ENCODE measurements at places on chromosomes 5 and 9.
A peak's percentile ranks its signal among the peaks of the same experiment; 100 is the strongest.

DNA sequence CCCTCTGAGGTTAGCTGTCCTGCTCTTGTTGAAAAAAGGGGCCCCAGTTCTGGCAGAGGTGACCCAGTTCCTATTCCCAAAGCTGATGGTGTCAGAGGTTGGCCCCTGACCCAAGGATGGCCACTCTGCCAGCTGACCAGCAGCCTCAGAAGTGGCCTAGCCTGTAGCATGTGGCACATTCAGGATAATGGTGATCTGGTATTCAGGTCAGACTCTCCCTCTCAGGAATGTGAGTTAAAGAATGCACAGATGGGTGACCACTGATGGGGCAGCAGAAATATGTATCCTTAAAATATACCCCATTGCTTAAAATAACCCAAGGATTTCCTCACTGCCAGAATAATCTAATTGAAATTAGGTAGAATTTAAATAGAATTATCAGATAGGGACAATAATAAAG is 369.2 kb downstream of the SEMA5A start:
- DNase-seq, result no peak

DNA sequence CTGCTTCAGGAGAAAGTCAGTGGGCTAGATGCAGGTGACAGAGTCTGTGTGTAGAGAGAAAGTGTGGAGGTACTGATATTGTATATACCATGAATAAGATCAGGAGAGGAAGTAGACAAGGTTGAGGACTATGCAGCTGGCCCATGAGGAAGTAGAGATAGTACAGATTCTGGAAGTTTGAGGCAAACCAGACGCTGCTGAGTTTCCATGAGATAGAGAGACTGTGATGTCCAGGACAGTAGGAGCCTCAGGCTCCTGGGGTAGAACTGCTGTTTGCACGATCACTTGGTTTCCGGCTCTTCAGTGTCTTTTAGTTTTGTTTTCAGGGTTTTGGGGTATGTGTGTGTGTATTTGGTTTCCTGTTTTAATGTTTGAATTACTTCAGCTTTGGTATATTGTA is 13.6 kb downstream of the OTULINL start:
- no peak for DNase-seq

GRCh38 chr9:7176561-7176960 is 418.8 kb downstream of the KDM4C start:
- DNase-seq, result no peak

DNA sequence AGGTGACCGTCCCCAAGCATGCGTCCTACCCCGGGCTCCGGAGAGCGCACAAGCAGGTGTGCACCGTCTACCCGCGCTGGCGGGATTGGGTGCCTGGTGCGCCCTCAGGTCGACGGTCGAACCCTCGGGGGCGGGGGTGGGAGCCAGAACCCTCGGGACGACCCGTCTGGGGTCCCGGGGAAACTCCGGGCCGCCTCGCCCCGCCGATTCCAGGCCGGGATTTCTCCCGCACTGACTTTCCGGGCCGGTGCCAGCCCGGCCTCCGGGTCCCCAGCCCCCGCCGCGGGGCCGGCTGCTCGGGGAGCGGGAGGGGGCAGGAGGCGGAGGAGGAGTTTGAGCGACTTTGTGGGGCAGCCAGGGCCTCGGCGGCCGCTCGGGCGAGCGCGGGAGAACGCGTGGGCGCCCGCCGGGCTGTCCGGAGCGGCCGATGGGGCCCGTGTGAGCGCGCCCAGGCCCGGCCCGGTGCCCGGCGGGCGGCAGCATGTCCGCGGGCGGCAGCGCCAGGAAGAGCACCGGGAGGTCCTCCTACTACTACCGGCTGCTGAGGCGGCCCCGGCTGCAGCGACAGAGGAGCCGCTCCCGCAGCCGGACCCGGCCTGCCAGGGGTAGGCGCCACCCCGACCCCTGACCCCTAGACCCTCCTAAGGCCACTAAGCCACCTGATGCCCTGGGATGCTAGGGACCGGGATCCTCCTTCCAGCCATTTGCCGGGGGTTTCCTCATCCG is at the start of gene DAB2IP:
Gene DAB2IP (plus strand): TSS at position 340 of the 726 bp plus-strand sequence. CDS start 142 bp downstream, at position 482.
- peak; percentile 43 for DNase-seq

DNA sequence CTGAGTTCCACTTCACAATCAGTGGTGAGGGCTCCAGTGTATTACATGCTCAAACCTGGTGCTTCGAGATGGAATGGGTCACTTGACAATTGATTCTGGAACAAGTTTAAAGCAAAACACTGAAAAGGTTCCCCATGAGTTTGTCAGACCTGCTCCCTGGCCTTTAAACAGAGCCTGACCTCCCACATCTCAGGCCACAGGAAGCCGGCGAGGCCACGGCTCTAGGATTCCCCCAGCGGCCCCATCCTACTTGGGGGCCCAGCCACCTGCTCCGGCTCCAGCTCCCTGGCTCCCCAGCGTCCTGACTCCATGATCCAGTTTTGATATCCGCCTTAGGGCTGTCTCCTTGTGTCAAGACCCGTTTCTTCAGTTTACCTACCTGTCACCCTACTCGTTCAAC is 62.0 kb downstream of the TTLL11 start:
- DNase-seq, result no peak

GRCh38 chr5:172821340-172821985 is 12.6 kb upstream of the ERGIC1 start:
- no peak for DNase-seq

DNA sequence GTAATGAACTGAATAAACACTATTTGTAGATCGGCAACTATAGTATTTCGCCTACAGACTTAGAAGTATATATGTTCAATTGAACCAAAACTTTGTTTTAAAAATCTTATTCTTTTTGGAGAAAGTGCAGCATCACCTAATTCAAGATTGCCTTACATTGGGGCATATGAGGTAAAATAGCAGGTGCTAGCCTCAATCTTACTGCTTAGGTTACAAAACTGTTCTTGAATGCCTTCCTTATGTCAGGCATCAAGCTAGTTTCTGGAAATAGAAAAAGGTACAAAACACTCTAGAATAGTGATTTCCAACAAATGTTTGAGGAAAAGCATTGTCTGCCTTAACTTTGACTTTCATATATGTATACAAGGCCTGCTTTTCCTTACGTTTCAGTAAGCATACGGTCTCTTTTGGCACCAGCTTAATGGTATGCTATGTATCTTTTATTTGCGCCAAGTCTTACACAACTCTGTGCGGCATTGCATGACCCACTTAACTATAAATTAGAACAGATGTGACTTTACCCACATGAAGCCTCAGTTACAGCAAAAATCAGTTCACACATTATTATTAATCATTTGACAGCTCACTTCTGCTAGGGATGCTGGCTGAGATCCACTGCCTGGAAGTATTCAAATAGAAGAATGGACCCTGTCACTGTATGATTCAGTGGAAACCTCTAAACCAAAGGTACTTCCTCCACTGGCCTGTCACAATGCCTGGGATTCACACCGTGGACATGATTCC is 174.1 kb downstream of the PRELID2 start:
- no peak for DNase-seq

DNA sequence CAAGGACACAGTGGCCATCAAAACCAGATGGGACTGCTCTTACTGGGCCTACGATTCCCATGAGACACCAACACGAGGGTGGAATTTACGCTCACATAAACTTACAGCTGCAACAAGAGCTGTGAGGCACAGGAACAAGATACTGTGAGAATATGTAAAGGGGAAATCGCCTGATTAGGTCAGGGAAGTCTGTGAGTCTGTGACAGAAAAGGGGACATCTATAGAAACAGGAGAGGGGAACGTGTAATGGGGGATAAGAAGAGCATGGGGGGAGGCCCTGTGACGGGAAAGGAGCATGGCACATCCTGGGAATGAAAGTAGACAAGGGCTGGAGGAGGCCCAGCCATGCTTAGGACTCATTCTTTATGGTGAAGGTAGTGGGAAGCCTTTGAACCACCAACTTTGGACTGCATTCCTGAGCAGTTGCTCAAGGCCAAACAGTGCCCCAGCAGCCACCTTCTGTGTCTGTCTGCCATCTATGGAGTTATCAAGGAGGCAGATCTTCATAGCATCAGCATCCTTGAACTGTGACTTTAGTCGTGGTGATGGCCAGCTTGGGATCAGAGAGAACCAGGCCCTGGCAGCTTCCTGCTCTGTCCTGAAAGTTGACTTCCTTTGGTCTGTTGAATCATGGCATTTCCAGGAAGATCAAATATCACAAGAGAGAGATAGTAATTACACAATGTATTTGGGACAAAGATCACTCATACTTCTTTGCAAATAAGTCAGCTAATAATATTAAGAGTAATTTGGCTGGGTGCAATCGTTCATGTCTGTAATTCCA is 87.9 kb upstream of the FAM169A start:
- no peak for DNase-seq

- DNase-seq, result no peak
Measured at GRCh38 chr5:181260720-181261319, at the start of gene TRIM52. TRIM52 (minus strand) TSS chr5:181261143; CDS start chr5:181260813, 330 bp downstream.

- DNase-seq, result no peak
Measured at GRCh38 chr5:64958757-64959391, 190.1 kb downstream of the CWC27 start.

DNA sequence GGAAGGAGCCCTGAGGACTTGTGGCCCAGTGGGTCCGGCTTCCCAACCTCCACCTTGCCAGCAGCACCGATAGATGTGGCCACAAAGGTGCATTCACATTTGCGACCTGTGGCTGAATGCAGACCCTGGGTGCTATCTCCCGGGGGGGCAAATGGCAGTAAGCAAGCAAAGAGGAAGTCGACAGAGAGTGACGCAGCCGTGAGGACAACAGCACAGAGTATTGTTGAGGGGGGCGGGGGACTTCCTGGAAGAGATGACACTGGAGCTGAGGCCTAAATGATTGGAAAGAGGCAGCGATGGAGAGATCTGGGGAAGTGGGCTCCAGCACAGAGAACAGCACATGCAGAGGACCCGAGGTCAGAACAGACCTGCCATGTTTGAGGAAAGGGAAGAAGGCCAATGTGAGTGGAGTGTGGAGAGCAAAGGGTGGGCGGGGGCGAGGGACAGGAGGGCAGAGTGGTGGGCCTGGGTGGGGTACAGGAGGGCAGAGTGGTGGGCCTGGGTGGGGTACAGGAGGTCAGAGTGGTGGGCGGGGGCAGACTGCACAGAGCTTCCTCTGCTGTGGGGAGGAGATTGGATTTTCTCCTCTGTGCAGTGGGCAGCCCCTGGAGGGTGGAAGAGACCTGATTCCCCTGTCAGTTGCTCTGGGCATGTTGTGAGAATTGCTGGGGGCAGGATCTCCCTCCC is 42.6 kb downstream of the ADAMTS2 start:
- no peak for DNase-seq

- DNase-seq, result no peak
Measured at GRCh38 chr9:111832449-111832848, 37.7 kb upstream of the SHOC1 start.

GRCh38 chr5:74464512-74465209 is 175.9 kb downstream of the ENC1 start:
- no peak for DNase-seq

DNA sequence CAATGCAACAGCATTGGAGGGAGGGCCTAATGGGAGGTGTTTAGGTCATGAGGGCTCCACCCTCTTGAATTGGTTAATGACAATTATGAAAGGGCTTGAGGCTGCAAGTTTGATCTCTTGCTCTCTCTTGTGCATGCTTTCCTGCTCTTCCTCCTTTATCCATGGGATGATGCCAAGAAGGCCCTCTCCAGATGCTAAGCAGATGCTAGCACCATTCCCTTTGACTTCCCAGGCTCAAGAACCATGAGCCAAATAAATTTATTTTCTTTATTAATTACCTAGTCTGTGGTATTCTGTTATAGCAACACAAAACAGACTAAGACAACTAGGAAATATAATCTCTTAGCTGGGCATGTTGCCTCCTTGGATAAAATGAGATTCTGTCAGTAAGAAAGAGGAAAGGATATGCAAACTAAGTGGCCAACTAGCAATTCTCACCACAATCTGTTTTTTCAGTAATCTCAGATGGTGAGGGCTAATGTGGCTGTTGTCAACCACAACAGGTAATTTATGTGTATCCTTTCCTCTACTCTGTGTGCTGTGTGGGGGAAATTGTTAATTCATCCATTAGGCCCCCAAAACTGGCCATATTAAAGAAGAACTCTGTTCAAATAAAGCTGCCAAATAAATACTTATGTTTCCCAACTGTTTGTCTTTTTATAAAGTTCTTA is 269.1 kb upstream of the CD180 start:
- DNase-seq, result no peak

DNA sequence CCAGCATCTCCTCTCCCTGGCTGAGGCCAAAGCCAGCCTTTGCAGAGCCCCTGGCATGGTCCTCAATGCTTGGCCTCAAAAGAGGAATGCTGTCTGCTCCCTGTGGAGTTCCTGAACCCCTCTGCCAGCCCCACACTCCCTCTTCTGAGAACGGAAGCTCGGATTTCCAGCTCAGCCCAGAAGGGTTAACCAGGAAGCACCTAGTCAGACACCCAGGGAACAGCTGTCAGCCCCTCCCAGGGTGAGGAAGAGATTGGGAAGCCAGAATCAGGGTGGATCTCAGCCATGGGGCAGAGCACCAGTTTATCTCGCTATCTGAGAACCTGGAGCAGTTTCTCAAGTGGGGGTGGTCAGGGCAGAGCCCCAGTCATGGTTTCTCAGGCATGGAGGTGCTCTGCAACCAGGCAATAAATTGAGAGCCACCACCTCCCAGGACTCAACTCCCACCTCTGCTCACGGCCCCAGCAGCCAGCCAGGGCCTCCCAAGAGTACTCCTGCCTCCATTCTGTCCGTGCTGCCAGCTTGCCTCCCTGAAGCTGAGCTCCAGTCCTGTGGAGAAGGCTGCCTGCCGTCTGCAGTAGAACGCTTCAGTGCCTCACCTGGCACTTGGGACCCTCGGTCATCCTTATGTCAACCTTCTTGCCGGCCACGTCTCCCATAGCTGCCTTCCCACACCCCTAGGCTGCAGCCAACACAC is 7.6 kb downstream of the FOXE1 start:
- no peak for DNase-seq

DNA sequence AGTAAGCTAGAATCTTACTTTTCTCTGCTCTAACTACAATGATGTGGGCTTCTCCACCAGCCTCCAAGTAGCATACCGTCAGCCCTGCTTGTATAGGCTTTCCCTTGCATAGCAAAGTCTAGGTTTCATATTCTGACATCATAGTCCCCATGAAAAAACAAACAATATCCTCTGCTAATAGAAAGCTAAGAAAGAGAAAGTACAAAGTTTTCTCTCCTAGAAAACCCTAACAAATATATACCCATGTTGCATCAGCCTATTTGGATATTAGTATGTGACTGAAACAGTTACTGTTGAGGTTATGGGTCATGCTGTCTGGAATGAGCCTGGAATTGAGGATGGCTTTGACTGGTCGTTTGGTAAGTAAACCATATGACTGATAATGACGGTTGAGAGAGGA is 1696.0 kb downstream of the MAT2B start:
- DNase-seq, result no peak

GRCh38 chr9:37198831-37199230 is 78.5 kb downstream of the ZCCHC7 start:
- DNase-seq, result no peak

GRCh38 chr5:143355710-143356109 is 47.8 kb downstream of the NR3C1 start:
- no peak for DNase-seq

- DNase-seq, result no peak
Measured at GRCh38 chr9:101689039-101689438, 49.4 kb downstream of the GRIN3A start.

DNA sequence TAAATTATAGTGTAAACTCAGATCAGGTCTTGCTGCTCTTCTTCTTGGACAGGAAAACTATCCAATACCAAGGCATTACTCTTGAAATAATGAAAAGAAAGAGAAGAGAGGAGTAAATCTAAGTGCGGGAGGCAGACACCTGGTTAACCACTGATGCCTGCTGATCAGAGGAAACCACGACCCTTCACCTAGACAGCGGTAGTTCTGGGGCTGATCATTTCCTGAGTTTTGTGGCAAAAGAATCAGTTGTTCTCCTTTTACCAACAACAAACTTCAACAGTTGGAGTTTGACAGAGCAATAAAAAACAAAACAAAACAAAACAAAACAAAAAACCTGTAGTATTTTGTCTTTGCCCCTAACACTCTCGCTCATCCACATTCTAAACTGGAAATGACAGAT is 3.0 kb downstream of the RLN1 start:
- DNase-seq, result no peak

Measured in NCI-H2227 treated with DMSO at 0.1 percent for 48 hours (cell line).